ENCODE measurements at places on chromosomes 7 and 10. TPM values are rescaled to one million over a fixed set of nuclear protein-coding genes. Genes with fewer than 3 reads are reported as not detected.

MRLN gene
- total RNA-seq = not detected

HYAL4 gene
- total RNA-seq = not detected

FAM25G gene
- not detected for total RNA-seq

CNTNAP2 gene
- total RNA-seq = 2.7 TPM

FGFR2 gene
- total RNA-seq = 1.6 TPM

CRPPA gene
- total RNA-seq = 1.8 TPM

OR2A7 gene
- total RNA-seq = 2.0 TPM

RPEL1 gene
- total RNA-seq = 0.07 TPM

CUZD1 gene
- total RNA-seq = 1.0 TPM

OIT3 gene
- not detected for total RNA-seq

ACHE gene
- total RNA-seq = 0.51 TPM

KEL gene
- 0.12 TPM for total RNA-seq

SPDYE16 gene
- not detected for total RNA-seq

FZD1 gene
- 5.9 TPM for total RNA-seq

NXPH1 gene
- total RNA-seq = not detected

BMPER gene
- 0.29 TPM for total RNA-seq

ARHGEF35 gene
- 5.3 TPM for total RNA-seq

IGFBP3 gene
- 338 TPM for total RNA-seq

OR6B1 gene
- not detected for total RNA-seq

DPP6 gene
- not detected for total RNA-seq

ADAM22 gene
- total RNA-seq = 1.2 TPM

ZNF804B gene
- total RNA-seq = not detected

JCAD gene
- total RNA-seq = 7.3 TPM

CLDN3 gene
- total RNA-seq = 29.7 TPM

HTR7 gene
- total RNA-seq = 0.06 TPM

LLCFC1 gene
- total RNA-seq = not detected

MLLT10 gene
- 15.8 TPM for total RNA-seq

FAM25C gene
- total RNA-seq = not detected

RAB11FIP2 gene
- total RNA-seq = 8.5 TPM

SNX10 gene
- total RNA-seq = 18.8 TPM

CAMK2B gene
- not detected for total RNA-seq

ACADSB gene
- total RNA-seq = 5.0 TPM

NPFFR1 gene
- 0.14 TPM for total RNA-seq

R3HCC1L gene
- 9.2 TPM for total RNA-seq

GLRX3 gene
- 175 TPM for total RNA-seq

IGF2BP3 gene
- total RNA-seq = 49.3 TPM

SPDYE8 gene
- total RNA-seq = not detected

EN2 gene
- not detected for total RNA-seq

GIMAP7 gene
- not detected for total RNA-seq

DNAJB6 gene
- total RNA-seq = 147 TPM

TRIM56 gene
- 9.4 TPM for total RNA-seq

METTL27 gene
- total RNA-seq = 8.4 TPM

ZCWPW1 gene
- 3.8 TPM for total RNA-seq

TMEM270 gene
- not detected for total RNA-seq

CFAP46 gene
- 1.1 TPM for total RNA-seq

SORBS1 gene
- 8.5 TPM for total RNA-seq

TUBAL3 gene
- total RNA-seq = not detected

NUTM2A gene
- total RNA-seq = 0.69 TPM

BTBD16 gene
- 0.51 TPM for total RNA-seq

LSM8 gene
- total RNA-seq = 43.0 TPM

PKD1L1 gene
- under 0.01 TPM for total RNA-seq

MRPS17 gene
- total RNA-seq = 11.5 TPM

SUGCT gene
- 3.8 TPM for total RNA-seq

DYDC1 gene
- not detected for total RNA-seq

GHRHR gene
- not detected for total RNA-seq

SLC16A9 gene
- total RNA-seq = 3.5 TPM

Measured in epithelial cell of proximal tubule (primary cell).